ENCODE measurements at places on chromosomes 13 and 19.

DNA sequence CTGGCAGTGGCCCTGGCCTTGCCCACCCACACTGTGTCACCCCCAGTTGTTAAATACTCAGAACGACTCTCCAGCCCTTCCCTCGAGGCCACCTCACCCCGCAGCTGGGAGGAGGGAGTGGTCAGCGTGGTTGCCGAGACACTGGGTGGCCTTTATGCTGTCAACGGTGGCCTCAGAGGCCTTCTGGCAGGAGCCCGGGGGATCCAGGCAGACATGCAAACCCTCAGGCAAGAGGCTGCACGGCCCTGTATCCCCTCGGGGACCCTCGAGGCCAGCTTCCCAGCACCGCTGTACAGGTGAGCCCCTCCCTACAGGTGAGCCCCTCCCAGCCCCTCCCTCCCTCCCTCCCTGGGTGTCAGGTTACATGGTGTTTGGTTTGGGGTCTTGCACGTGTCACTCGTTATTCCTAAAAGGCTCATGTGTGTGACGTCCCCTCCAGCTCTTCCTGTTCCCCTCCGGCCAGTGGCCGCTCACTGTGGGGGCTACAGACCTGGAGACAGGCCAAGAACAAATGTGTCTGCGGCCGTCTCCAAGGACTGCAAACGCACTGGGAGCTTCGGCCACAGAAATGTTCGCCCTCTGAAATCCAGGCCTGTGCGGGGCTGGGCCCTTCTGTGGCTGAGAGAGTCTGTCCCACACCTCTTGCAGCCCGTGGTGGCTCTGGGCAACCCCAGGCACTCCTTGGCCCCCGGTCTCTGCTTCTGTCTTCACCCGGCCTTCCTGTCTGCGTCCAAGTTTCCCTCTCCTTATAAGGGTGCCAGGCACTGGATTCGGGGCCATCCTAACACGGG is at the start of gene TEKTIP1:
Gene TEKTIP1, plus strand, starts transcription at position 210 of the 791 bp plus-strand sequence. Its CDS starts 4 bp downstream, at position 214.
- DNase-seq: no peak

DNA sequence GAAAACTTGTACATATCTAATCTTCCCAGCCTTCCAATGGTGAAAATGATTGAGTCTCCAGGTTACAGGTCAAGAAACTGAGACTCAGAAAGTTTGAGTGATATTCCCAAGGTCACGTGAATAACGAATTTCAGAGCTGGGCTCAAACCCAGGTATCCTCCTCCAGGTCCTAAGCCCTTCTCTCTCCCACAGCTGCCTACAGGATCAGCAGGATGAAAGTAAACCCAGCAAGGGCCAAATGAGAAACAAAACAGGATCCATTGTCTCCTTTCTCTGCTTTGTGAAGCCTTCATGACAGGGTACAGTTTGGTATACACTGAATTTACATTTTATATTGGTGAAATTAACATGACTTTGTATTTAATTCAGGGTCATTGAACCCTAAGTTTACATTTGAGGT is 208.1 kb downstream of the RBM26 start:
- DNase-seq: no peak

DNA sequence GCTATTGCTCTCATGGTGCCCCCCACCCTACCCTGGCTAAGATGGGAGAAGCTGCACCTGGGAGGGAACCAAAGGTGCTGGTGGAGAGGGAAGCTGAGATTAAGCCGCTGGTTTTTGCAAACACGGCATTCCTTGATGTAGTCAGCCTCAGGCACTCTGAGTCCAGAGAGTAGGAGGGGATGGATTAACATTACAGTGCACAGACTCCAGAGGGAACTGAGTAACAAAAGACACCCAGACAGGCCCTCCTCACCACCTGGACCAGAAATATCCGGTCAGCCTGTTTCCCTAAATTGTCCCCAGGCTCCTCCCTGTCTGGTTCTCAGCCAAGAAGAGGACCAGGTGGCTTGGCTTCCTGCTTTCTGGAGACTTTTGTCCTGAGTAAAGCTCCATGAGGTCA is 28.9 kb upstream of the PABPC3 start:
- no peak for DNase-seq

- DNase-seq: peak; percentile 53
These were observed 22.8 kb downstream of the ATP11A start for GRCh38 chr13:112712451-112713207.

- no peak for DNase-seq
These were observed 109.0 kb downstream of the TNFRSF19 start for GRCh38 chr13:23679220-23679619.

DNA sequence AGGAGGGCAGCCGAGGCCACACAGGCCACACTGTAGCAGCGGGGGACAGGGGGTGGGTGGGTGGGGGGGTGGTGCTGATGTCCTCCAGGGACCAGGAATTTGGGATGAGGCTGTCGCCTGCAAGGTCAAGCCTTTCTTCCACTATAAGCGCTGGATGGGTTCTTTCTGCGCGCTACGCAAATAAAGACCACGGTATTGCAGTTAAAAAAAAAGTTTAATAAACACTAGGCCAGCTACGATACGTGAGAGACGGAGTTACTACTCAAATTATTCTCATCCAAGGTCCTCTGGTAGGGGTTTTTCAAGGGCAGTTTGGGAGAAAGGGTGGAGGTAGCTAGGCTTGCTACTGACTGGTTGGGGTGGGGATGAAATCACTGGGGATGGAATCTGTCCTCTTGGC is 508 bp upstream of the ZNF44 start:
- DNase-seq: no peak
